ENCODE measurements at places on chromosomes 16 and 17.

DNA sequence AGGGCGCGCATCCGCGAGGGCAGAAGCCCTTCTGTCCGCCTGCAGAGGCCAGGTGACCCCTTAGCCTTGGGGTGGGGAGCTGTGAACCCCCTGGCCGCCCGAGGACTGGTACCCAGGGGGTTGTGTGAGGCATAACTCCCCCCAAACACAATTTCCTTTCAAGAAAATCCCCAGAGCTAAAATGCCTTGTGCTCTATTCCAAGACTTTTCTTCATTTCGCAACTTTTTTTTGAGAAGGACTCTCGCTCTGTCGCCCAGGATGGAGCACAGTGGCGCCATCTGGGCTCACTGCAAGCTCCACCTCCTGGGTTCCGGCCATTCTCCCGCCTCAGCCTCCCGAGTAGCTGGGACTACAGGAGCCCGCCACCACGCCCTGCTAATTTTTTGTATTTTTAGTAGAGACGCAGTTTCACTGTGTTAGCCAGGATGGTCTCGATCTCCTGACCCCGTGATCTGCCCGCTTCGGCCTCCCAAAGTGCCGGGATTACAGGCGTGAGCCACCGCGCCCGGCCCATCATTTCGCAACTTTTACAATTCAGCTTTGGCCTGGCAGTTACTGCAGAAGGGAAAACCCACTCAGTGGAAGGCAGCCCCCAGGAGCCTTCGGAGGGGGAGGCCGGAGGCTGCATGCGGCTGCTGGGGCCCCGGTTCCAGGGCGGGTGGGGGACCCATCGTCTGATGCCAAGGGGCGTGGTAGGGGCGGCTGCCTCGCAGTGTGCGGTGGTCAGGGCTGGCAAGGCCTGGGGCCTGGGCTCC lies 963 bp upstream of the APRT start:
- peak; percentile 88 for DNase-seq

DNA sequence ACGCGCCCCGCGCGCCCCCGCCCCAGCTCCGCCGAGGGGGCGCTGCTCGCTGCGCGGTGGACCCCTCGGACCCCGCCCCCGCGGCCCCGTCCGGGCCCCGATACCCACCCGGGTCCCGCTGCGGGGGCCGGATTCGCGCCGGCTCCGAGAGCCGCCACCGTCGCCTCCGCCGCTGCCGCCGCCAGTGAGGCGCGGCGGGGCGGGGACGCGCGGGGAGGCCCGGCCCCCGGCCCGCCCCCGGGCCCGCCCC lies at the start of gene TBC1D16:
Gene TBC1D16, minus strand, starts transcription at position 186 of the 250 bp plus-strand sequence. CDS start 22,325 bp downstream, outside the sequence.
- DNase-seq: no peak

DNA sequence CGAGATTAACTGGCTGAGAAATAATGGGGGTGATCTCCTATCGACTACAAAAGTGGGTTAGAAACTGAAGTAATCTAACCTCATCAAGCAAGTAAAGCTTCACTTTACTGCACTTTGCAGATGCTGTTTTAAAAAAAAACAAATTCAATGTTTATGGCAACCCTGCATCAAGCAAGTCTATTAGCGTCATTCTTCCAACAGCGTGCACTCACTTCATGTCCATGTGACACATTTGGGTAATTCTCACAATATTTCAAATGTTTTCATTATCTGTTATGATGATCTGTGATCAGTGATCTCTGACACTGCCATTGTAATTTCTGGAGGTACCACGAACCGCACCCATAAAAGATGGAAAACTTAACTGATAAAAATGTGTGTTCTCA lies 70.8 kb downstream of the KANSL1 start:
- DNase-seq: no peak

- DNase-seq: peak; percentile 41
Observed at GRCh38 chr17:36182176-36183000, 6.0 kb upstream of the TBC1D3B start.

DNA sequence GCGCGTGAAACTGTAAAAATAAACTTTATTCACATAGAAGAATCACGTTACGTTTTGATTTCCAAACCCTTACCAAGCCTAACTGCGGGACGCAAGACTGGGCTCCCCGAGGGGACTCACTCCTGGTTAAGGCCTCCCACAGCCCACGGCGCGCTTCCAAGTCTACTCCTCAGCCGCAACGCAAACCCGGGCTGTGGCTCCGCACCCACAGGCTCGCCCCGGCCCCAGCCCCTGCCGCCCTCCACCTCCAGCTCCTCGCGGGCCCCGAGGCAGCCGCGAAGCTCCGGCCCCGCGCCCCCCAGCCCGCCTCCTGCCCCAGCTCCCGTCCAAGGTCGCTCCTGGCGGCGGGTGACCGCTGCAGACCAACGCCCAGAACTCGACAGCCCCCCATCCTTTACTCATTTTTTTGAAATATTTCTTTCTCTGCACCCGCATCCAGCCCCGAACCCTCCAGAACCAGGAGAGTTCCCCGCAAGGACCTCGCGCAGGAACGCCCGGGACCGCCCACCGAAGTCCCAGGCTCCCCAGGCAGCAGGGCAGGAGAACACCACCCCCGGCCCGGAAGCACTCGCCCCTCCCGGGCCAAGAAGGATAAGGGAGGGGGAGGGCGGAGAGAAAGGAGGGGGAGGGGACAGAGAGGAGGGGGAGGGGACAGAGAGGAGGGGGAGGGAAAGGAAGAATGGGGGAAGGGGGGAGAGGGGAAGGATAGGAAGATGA lies 912 bp downstream of the USP22 start:
- DNase-seq: peak; percentile 91

- DNase-seq: no peak
Observed at GRCh38 chr17:67276075-67276474, 31.1 kb upstream of the HELZ start.

DNA sequence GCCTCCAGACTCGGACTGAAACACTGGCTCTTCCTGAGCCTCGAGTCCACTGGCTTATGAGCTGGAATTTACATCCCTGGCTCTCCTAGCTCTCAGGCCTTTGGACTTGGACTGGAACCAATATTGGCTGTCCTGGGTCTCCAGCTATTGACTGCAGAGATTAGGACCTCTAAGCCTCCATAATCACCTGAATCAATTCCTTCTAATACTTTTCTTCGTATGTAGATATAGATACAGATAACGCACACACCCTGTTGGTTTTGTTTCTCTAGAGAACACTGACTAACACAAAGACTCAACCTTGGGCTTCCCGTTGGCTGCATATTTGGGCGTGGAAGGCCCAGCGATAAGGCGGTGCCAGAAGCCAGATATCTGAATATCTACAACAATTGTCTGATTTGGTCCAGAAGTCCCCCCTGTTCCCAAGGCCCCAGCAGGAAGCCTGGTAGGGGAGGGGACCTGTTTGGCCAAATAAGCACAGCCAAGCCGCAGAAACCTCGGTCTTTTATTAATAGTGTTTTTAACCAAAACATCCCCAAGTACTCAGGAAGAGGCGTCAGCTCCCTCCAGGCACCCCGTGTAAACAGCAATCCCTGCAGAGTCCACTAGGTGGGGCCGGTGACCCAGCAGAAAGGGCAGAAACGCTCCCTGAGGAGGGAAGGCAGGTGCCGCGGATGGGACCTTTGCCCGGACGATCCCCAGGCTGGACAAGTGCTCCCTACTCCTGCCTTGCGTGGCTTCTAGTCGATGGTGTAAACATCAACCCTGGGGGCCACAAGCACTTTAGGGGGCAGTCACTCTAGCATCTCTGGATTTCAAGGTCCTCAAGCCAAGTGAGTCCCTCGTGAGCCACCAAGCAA lies 57.0 kb downstream of the ABR start:
- DNase-seq: peak; percentile 57

GRCh38 chr17:59356543-59357218 lies 25.2 kb downstream of the YPEL2 start:
- DNase-seq: no peak

GRCh38 chr16:67537270-67537635 lies 8.6 kb downstream of the RIPOR1 start:
- no peak for DNase-seq

DNA sequence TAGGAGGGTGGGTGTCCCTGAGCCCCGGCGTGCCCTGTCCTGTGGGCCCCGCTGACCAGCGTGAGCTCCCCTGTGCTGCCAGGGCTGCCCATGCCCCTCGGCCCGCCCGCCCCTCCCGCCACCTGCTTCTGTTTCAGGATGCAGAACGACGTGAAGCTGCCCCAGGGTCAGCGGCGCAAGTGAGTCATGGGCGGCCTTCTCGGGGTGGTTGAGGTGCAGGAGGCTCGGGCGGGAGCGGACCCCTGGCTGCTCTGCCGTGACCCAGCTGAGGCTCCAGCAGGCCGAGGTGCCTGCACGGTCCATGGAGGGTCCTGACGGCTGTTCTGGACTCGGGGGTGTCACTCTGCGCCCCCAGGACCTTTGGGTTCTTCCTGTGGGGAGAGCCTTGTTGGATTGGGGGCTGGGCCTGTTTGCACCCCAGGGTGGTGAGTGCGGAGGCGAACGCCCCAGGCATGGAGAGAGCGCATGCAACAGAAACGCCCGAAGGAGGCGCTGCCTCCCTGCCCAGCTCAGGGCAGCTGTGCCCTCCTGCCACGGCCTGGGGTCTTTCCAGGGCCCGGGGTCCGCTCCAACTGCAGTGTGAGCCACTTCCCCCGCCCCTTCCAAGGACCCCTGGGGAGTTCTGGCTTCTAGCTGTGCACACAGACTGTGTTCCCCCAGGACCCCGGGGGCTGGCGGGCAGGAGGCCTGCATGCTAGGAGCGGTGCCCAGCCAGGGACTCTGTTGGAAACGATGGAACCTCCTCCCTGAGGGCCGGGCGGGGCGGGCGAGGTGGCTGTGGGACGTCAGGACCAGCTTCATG lies 4.0 kb downstream of the SLC25A10 start:
- no peak for DNase-seq

GRCh38 chr16:13935408-13935807 lies 15.5 kb downstream of the ERCC4 start:
- peak; percentile 11 for DNase-seq

- no peak for DNase-seq
Observed at GRCh38 chr16:83971165-83972130, 3.4 kb downstream of the NECAB2 start.

DNA sequence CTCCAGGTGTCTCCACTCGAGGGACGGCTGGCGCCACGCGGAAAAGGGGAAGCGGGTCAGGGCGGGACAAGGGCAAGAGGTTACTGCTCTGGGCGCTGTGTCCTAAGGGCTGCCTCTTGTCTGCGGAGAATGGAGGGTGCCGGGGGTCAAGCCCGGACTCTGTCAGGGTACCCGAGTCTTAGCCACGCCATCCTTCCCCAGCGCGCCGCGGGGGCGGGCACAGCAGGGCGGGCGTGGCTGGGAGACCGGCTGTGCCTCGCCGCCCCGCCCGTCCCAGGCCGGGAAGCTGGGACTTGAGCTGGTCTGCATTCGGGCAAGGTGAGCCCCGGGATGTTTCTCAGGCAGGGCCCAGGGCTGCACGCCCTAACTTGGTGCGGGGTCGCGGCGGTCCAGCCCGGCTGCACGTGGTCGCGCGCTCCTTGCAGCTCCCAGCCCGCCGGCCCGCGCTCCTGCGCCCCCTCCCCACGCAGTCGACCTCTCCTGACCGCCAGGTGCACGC lies 6.2 kb upstream of the ACTG1 start:
- no peak for DNase-seq

GRCh38 chr16:5059386-5060072 lies 6.2 kb downstream of the C16orf89 start:
- DNase-seq: no peak

- peak; percentile 65 for DNase-seq
Observed at GRCh38 chr17:39679521-39680192, 8.2 kb downstream of the PGAP3 start.

DNA sequence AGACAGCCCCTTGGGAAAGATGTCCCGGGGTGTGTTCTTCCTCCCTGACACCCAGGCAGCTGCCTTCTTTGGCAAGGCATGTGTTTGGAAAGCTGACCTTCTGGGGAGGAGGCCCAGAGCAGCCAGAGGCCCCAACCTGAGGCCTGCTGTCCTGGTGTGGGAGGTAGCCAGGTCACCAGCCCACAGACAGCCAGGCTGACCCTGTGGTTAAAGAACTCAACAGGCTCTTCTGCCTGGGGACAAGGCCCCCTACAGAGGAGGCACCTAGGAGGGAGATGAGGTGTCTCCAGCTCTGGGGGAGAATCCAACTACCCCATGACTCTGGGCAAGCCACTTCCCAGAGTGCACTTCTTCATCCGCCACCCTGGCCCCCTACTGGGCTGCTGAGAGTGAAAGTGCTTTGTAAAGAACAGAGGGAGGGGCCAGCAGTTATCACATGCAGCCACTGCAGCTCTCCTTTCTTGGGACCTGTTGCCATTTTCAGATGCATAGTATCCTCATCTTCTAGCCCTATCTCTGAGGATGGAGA lies 13.1 kb upstream of the SREBF1 start:
- DNase-seq: peak; percentile 95

GRCh38 chr17:6541886-6542285 lies 14.5 kb downstream of the PITPNM3 start:
- no peak for DNase-seq

DNA sequence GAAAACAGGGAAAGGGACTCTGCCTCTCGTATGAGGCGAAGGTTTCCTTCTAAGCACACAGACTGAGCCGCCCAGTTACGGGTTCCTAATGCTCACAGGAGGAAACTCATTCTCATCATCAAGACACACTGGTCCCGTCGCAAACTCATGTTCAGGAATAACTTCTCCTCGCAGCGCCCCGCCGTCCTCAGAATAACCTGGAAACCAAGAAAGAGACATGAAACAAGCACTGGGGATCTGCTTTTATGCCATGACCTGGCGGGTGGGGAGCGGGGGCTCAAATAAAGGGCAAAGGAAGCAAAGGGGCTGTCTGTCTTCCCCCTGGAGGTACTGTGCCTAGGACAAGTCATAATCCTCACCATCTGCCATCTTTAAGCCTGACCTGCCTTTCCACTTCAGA lies 31.3 kb downstream of the WIPI1 start:
- no peak for DNase-seq

DNA sequence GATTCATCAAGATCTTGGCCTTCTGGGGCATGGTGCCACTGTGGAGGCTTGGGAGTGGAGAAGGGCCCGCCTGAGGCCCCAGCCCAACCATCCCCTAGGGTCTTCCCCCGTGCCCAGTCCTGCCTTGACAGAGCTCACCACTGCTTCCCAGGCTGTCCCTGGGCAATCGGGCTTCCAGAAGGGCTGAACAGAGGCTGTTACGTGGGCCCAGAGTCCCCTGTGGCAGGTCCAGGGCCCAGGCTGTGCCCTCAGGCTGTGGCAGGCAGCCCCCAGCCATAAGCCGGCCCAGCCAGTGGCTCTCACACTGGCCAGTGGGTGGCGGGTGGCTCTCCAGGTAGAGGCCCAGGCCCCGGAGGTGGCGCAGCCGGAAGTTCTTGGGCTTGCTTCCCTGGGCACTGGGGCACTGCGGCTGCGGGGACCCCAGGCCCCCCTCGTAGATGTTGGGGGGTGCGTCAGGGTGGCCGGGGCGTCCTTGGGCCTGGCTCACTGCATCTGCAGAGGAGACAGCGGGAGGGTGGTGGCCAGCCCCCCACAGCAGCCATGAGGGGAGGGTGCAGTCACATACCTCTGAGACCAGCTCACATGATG lies 809 bp downstream of the C16orf90 start:
- DNase-seq: no peak

GRCh38 chr17:57721967-57722703 lies 23.0 kb downstream of the CCDC182 start:
- DNase-seq: no peak

DNA sequence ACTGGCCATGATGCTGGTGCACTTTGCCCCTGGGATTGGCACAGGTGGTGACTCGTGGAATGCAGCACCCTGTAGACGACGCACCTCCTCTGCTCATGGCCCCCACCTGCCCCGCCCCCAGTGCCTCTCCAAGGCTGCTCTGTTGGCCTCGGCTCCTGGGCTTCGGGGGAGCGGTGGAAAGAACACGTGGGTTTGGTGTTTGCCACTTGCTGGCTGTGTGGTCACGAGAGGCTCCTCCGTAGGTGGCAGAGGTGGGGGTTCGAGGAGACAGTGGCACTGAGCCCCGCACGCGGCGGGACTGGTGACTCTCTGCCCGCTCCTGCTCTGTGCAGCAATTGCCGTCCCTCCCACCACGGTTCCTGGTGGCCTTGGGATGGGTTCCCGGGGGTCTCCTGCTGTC lies 82.8 kb upstream of the ZNF750 start:
- no peak for DNase-seq

Data from NB4 (cell line).